ENCODE measurements at places on chromosomes 13 and 19.

DNA sequence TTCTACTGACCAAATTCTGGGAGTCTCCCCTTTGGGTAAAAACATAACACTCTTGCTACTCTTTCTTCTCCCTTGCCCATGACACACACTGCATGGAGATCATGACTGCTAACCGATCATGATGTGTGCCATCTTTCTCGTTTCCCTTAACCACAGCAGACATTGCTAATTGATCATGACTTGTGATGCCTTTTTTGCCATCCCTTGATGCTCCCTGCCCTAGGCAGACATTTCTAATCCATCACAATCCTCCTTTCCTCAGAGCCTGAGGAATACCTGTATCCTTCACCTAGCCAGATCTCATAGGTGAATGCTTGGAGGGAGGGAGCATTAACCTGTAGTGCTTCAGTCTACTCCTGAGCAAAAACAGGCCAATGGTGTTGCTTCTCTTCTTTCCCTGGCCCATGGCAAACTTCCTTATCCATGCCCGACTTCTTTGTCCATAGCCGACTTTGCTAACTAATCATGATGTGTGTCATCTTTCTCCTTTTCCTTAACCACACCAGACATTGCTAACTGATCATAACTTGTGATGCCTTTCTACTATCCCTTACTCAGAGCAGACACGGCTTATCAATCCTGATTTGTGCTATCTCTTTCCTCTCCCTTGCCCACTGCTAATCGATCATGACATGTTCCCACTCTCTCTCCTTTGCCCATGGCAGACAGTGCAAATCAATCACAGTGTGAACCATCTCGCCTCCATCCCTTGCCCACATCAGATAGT, 17.7 kb downstream of the NUMBL start:
- DNase-seq, result no peak

- no peak for DNase-seq
Measured at GRCh38 chr19:46601318-46602224, at the start of gene CALM3. CALM3 (plus strand) TSS chr19:46601330; CDS start chr19:46601435, 105 bp downstream.

GRCh38 chr13:101795460-101795859, 343.0 kb downstream of the ITGBL1 start:
- no peak for DNase-seq

- no peak for DNase-seq
Measured at GRCh38 chr19:12985049-12985776, 10.1 kb upstream of the NFIX start.

- no peak for DNase-seq
Measured at GRCh38 chr13:99725644-99726043, 224.4 kb downstream of the TM9SF2 start.

DNA sequence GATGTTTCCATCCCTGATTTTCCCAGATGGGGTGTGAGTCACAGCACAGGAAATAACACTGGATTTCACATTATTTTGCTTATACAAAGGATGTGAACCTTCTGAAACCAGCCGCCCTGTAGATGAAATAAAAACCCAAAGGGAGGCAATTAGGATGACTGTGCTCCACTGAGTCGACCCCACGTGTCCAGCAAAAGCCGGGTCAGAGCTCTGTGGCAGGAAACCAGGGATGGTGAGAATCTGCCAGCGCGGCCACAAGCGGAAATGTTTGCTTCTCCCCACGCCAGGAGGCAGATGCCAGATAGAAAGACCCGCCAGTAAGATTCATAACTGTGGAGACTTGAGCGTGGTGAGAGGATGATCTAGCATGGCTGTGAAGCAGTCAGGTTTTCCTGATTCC, 764.4 kb downstream of the LIG4 start:
- peak; percentile 55 for DNase-seq

- DNase-seq, result no peak
Measured at GRCh38 chr13:24097064-24097463, 63.5 kb upstream of the SPATA13 start.

GRCh38 chr13:50275392-50276063, 260.3 kb downstream of the KCNRG start:
- DNase-seq, result no peak

DNA sequence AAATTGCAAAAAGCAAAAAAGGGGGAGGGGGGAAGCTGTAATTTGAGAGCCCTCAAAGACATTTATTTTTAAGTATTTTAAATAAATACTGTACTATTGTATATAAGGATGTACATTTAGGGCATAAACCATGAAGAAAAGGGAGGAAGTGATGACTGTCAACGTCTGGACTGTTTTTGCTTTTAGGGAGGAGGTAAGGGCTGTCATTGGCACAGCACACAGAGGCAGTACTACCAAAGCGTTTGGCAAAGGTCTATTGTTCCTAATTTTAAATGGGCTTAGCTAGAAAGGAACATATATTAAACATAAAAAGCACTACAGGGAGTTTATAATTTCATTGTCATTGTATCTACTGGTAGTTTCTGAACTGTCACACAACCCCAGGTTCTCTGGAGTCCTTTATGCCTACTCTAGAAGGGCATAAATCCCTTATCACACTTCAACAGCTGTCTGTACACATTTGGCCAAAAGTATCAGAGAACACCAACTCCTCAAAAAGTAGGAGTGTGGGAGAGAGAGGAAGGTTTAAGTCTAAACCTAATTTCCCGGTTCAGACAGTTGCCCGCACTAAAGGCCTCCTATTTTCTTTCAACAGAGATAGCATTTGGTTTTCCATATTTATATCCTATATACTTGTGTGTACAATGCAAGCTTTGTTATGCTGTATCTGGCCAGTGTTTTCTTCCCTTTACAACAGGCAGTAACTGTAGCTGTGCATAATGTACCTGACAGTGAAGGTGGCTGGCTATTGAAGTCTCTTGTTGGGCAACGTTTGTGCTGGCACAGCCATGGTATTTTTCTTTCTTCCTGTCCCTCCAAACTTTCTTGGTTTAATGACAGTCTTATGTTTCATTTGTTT, 406.2 kb downstream of the KLF5 start:
- no peak for DNase-seq

DNA sequence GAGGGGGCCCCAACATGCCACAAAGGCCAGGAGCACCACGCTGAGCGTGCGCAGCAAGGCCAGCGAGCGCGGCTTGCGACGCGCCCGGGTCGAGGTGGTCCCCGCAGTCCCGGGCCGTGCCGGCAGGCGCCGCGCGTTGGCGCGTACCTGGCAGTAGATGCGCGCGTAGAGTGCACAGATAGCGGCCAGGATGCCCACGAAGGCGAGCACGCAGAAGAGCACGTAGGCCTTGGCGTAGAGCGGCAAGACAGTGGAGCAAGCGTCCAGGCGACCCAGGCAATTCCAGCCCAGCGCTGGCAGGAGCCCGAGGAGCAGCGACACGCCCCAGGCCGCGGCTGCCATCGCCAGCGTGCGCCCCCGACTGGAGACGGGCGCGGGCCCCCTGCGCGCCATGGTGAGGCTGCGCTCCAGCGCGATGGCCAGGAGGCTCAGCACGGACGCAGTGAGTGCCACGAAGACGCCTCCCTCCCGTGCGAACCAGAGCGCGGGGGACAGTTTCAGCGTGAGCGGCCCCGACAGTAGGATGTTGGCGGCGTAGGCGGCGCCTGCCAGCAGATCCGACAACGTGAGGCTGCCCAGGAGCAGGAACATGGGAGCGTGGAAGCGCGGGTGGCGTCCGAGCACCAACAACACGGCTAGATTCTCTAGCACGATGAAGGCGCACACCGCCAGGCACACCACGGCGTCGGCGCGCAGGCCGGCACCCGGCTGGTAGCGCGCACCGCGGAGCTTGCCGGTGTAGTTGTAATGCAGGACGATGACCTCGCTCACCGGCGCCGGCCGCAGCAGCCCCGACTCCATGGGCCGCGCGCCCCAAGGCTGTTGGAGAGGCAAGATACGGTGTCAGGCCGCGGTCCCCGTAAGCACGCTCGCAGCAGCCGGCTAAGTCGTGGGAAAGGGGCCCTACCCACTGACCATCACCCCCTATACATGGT, 2.8 kb downstream of the S1PR5 start:
- peak; percentile 56 for DNase-seq

- no peak for DNase-seq
Measured at GRCh38 chr19:5230730-5231555, 109.7 kb downstream of the PTPRS start.

DNA sequence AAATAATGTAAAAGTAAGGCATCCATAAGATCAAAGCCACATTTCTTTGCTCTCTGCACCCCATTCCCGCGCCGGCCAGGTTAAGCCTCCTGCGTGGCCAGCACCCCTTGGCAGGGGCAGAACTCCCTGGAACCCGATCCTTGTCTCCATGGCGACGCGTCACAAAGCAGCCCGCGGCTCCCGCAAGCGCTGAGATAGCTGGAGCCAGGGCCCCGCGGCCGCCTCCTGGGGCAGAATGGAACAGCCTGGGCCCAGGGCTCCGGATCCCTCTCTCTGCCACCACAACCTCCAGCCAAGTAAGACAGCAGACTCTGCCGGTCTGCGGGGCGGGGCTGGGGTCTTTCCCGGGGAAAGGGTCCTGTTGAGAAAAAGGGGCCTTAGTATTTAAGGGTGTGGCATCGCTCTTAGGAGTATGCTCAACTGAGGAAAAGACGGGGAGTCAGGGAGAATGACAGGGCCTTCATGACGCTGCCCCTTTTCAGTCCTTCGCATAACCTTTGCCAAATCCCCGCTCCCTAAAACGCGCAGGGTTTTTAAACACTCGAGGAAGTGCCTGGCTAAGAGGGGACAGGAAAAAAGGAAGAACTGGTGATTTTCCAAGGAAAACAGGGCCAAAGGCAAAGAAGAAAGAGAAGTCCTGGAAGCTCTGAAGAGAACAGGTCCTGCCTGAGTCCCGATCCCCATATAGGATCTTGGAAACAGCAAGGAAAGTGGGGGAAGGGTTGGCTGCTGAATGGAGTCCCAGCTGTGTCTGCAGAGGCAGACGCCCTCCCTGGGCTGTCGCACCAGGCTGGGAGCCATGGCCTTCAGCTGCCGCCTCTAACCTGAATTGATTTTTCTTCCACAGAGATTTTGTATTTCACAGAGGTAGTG, at the start of gene TEX26:
TSS of gene TEX26 (plus strand) at position 176 of the 873 bp plus-strand sequence. CDS start at position 236, 60 bp downstream.
- no peak for DNase-seq

GRCh38 chr13:74966814-74967424, 515.0 kb downstream of the TBC1D4 start:
- DNase-seq, result peak; percentile 49

DNA sequence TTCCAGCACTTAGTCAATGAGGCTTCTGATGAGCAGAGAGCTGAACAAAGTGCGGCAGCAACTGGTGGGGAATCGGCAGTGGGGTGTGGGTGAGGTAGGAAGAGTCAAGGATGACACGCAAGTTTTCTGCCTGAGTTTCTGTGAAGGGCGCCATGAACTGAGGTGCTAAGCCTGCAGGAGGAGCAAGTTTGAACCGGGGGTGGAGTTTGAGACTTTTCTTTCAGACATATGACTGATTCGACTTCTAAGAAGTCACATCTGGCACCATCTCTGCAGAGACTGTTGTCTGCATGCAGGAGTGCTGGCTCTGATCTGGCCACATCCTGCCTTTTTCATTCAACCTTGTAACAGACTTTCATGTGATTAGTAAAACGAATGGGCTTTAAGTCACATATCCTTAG, 14.8 kb upstream of the GPI start:
- DNase-seq, result no peak

DNA sequence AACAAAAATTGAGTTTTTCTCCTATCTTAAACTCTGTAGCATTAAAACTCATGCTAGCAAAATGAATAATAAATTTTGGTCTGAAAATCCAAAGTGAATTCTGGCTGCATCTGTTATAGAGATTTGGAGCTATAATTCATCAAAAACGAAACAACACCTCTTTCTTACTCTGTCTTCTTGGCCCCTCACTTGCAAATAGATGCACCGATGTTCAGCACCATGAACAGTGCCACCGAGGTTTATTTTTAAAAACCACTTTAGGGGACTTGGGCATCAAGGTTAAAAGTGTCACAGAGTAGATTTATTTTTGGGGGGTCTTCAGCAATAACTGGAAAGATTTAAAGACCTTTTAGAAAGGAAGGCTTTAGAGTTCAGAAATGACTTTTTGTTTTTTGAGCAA, 26.1 kb upstream of the EID2 start:
- DNase-seq, result no peak

DNA sequence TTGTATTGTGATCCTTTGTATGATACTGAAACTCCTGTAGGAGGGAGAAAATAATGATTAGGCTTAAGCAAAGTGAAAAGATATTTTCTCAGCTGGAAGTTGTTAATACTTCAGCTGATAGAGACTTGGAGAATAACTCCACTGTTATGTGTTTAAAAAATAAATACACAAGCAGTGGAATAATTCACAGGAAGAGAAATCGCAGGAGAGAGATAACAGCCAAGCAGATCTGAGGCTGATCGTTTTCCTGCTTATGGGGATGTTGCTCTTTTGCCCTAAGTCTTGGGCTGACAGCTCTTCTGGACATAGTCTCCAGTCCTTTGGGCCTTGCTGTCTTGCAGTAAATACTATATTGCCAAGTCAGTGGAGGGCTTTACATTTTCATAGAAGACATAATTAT, 93.3 kb downstream of the OLFM4 start:
- DNase-seq, result no peak

- no peak for DNase-seq
Measured at GRCh38 chr19:40800339-40800996, 1.5 kb downstream of the EGLN2 start.

GRCh38 chr13:19069684-19070397, 111.8 kb downstream of the TUBA3C start:
- no peak for DNase-seq

DNA sequence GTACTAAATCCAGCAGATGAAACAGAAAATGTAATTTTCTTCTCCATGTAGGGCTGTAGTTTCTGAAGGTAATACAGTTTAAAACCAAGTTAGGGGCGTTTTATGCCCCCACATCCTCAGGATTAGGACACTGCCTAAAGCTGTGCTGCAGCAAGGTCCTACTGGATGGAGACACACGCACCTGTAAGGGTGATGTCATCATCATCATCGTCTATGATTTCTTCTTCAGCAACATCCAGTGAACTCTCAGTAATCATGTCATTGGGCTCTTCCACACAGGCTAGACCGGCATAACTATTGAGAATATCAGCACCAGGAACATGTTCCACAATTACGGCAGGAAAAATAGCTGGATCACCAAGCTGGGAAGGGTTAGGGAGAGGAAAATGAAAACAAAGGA, 60.5 kb downstream of the ELF1 start:
- DNase-seq, result no peak

DNA sequence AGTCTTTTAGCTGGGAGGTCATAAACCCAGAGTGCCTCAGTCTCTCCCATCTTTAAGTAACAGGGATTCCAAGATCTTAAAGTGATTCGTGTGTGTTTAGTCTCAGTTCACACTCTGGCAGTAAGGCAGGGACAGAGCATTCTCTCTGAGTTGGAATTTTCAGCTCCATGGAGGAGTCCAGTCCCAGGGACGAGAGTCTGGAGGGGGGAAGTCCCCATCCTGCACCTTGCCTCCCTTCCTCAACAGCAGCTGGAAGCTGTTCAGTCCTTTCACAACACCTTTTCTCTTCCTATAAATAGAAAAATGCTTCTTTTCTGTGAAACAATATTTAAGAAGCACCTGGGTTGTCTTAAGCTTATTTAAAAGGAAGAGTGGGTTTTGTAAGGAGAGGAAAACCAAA, 82.0 kb downstream of the KLF5 start:
- DNase-seq, result no peak

- DNase-seq, result no peak
Measured at GRCh38 chr13:40579535-40579934, 86.9 kb downstream of the FOXO1 start.

DNA sequence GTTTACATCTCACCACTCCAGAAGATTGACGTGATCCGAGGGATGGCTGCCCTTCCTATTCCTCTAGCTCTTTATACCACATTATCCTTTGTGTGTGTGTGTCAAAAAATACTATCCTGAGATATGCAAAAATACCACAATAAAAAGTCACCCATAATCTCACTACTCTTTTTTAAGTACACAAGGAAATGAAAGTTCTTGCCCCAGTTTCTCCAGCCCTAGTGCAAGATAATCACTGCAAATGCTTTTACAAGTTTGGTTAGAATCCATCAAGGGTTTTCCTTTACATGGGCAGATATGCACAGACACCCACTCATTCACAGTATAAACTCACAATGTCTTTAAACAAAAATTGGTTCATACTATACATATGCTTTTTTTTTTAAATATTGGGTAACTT, 89.3 kb downstream of the DIAPH3 start:
- DNase-seq, result no peak
